Fibroblast of gingiva (primary cell): ENCODE measurements at places on chromosomes 12 and 14.

- no peak for DNase-seq
Observed at GRCh38 chr14:57749267-57749666, 116.6 kb downstream of the SLC35F4 start.

GRCh38 chr14:29668201-29668600, 259.4 kb downstream of the PRKD1 start:
- no peak for DNase-seq

- DNase-seq, result no peak
Observed at GRCh38 chr14:84657911-84658310, 872.0 kb upstream of the FLRT2 start.

DNA sequence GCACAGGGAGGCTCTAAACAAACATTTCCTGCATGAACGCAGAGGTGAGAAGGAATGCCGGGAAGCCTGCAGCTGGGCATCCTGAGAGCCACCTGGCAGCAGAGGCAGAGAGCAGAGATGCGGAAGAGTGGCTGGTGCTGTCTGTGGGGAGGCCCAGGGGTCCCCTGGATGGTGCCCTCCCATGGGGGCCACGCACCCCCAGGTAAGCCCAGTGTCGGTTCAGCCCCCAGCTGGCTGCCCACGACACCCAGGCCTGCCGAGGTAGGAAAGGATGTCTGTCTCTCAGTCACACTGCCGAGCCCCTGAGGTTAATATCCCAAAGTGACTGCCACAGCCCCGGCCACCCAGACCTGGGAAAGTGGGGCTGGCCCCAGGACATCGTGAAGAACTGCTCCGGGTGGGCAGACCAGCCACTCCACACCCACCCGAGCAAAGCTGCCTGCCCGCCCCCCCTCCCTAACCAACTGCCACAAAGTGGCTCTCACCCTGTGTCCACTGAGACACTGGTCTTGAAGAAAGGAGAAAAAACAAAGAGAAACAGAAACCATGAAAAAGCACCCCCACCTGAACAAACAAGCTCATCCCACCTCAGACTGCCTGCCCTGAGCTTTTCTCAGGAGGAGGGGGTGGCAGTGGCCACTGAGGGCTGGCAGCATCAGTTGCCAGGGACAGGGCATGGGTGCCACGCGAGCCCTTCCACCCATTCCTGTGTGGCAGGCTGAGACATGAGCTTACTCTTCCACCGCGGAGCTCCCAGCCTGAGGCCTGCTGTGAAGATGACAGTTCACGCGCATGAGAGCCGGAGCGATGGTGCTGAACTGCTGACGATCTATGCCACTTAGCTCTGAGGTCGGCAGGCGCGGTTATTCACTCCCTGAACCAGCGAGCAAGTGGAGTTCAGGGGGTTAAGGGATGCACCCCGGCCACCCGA, 40.8 kb downstream of the CCDC88C start:
- no peak for DNase-seq

GRCh38 chr14:99173086-99173485, 98.9 kb downstream of the BCL11B start:
- DNase-seq, result no peak

- DNase-seq, result no peak
Observed at GRCh38 chr12:109994401-109995175, 1.6 kb downstream of the GIT2 start.

DNA sequence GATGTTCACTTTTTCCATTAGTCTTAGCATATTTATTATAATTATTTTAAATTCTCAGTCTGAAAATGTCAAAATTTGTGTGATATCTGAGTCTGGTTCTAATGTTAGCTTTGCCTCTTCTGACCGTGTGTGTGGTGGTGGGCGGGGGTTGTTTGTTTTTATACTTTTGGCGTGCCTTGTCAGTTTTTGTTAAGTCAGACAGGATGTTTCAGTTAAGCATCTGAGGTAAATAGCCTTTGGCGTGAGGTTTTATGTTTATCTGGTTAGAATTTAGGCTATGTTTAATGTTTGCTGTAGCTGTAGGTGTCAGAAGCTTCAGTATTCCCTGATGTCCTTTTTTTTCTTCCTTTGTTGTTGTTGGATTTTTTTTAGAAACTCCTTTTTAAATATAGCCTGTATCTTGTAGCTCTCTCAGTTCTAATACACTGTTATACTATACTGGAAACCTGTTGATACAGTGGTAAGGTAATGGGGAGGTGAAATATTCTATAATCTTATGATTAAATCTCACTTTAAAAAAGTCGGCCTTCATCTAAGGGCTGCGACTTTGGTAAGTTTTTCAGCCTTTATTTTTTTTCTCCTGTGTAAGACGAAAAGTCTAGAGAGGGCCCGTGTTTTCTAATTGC, 111.6 kb downstream of the SCAF11 start:
- DNase-seq, result no peak

DNA sequence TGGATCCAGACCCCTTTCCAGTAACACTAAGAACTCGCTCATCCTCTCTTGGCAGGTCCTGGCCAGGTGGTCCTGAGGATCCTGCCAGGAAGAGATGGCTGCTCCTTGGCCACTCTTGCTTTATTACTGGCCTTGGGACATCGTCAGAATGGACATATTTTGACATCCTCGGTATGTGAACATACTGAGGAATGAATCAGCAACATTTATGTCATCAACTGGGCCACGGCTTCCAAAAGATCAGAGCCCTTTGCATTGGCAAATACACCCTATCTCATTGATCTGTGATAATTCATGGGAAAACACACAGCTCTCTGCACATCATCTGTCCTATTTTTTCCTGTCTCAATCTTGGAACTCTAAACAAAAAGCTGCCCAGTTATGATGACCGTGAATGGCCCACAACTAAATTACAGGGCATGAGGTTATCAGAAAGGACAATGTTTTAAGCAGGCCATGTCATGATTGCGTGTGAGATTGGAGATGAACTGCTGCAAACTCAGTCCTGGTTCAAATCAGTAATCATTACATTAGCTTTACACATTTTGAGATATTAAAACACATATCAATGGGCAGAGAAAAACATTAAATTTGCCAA, 1325.8 kb downstream of the AACS start:
- DNase-seq, result peak; percentile 58

DNA sequence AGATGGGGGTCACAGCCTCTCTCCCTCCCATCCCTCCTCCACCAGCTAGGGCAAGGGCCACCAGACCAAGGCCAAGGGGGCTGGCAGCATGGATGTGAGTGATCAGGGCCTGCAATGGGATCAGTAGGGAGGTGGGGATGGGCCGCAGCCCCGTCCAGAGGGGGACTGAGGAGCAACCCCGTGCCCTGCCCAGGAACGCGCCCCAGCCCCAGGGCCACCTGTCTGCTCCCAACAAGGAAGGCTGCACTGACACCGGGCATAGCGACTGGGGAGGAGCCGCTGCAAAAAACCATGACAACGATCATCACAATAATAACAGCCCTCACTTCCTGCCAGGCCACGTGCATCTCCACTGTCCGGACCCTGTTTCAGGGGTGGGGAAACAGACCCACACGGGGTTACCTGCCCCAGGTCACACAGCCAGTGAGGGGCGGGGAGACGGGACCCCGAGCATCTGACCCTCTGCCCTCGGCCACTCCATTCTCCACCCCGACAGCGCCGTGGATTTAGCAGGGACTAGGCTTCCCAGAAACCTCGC, 24.3 kb downstream of the NCOR2 start:
- DNase-seq, result peak; percentile 27

DNA sequence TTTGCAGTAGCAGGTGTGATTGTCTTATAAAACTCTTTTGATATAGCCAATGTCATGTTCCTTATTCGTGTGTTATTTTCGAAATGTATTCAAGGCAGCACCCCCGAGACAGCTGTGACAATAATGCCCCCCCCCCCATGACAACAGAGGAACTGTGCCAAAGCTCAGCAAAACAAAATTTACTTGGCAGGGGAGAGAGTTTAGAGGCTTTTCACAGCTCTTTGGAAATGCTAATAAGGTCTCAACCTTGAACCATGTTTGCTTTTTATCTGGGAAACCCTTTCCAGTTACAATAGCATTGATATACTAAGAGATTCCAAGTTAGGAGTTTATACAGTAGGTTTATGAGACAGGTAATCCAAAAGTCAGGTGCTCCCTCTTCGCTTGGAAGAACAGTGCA, 56.4 kb upstream of the USP44 start:
- DNase-seq, result no peak

- peak; percentile 96 for DNase-seq
Observed at GRCh38 chr12:116381744-116382685, 104.5 kb upstream of the MED13L start.

- DNase-seq, result no peak
Observed at GRCh38 chr14:84468153-84468552, 1061.8 kb upstream of the FLRT2 start.

- DNase-seq, result no peak
Observed at GRCh38 chr12:17949558-17950141, 140.3 kb downstream of the RERGL start.

GRCh38 chr12:101951002-101951670, 73.8 kb downstream of the DRAM1 start:
- no peak for DNase-seq

DNA sequence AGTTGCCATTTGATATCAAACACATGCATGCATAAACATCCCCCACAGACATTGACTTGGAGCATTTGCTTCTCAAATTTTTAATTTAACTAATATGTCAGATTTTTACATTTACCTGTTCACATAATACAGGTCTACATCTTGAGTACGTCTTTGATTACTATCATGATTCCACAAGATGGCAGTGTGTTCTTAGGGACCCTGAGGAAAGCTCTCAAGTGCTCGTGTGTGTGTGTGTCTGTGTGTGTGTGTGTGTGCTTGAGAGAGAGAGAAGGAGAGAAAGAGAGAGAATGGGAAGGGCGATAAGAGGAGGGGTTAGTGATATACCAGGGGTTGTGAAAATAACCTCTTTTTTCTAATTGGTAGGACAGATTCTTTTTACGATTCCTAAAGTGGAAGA, 167.1 kb upstream of the OR4E1 start:
- no peak for DNase-seq

DNA sequence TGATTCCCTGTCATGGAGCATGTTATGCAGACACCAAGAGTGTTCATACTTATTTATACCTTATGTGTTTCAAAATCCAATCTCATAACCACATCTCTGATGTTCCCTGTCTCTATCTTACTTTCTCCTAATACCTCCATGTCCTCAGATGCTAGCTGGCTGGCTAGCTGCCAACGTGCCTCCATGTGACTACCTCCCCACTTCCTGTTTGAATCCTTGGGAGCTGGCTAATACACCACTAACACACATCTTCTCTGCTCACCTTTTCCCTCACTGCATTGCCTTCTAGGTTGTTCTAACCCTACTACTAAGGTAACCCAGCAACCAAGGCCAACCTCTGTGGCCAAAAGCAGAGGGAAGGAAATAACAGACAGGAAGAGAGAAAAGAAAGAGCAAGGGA, 27.3 kb downstream of the TTC5 start:
- DNase-seq, result no peak

GRCh38 chr12:47837190-47838171, 17.8 kb upstream of the HDAC7 start:
- peak; percentile 50 for DNase-seq

DNA sequence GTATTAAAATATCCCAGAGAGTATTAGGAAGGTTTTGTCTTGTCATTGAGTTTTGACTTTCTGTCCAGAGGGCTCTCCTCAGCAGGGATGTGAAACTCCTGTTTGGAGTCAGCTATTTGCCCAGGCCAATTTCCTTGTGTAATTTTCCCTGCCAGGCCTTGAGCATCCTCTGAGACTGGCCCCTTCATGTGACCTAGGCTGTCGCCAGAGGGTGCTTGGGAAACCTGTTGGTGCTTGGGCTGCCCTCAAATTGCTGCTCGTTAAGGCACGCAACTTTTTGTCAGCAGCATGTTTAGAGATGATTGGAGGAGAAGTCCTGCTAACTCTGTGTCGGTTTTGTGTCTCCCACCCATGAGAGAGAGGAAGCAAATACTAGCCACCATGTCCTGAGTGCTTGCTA, 39.1 kb downstream of the IQSEC3 start:
- DNase-seq, result no peak

- DNase-seq, result no peak
Observed at GRCh38 chr12:79859646-79860045, 75.3 kb downstream of the PPP1R12A start.

DNA sequence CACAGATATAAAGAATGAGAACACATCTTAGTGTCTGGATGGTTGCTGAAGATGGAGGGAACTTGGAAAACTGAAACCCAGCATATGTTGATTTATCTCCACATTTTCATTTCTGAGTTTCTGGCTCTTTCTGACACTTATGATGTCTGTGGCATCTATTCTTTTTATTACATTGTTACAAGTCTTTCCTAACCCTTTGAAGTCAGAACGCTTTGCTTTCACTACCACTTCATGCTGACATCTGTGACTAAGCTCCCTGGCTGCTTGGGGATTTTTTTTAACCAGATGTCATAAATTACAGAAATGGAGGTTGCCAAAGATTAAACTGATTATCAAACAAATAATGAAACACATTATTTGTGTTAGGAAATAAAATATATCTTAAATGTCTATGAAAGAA, 188.7 kb downstream of the KITLG start:
- peak; percentile 95 for DNase-seq

DNA sequence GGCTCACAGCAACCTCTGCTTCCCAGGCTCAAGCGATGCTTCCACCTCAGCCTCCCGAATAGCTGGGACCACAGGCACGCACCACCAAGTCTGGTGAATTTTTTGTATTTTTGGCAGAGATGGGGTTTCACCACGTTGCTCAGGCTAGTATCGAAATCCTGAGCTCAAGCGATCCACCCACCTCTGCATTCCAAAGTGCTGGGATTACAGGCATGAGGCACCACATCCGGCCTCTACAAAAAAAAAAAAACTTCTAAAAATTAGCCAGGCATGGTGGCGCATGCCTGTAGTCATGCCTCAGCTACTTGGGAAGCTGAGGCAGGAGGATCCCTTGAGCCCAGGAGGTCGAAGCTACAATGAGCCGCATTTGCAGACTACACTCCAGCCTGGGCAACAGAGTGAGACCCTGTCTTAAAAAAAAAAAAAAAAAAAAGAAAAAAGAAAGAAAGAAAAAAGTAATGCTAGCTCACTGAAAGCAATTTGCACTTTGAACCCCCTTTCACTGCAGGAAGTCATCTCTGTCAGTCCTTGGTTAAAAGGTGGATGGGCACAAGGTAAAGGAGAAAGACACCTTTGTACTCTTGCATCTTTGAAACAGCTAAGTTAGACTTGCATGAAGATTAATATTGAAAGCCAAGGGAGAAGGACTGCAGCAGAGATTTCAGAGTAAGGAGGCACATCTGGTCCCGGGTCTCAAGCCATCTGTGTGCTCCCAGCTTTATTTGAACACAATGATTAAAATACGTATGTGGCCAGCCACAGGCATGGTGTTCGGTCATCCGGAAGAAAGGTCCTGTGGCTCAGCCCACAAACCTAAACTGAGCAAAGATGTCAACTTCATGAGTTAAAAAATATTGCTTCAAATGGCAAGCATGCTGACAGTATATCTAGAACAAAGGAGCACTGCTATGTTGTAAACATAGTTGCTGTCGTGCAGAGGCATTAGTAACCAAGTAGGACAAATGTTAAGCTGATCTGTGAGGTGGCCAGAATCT, 103.8 kb upstream of the HMGA2 start:
- DNase-seq, result peak; percentile 56

GRCh38 chr14:24098229-24098926, 4.3 kb downstream of the PCK2 start:
- no peak for DNase-seq

- DNase-seq, result no peak
Observed at GRCh38 chr14:64623554-64624165, 73.9 kb downstream of the PPP1R36 start.

- DNase-seq, result no peak
Observed at GRCh38 chr12:64081008-64081404, 141.1 kb downstream of the KICS2 start.

GRCh38 chr14:91493169-91493568, 16.9 kb downstream of the PPP4R3A start:
- peak; percentile 32 for DNase-seq

- DNase-seq, result no peak
Observed at GRCh38 chr14:51394804-51395203, 154.8 kb downstream of the TMX1 start.
